ENCODE measurements at places on chromosomes 5 and 9.

- no peak for DNase-seq
Measured at GRCh38 chr9:12352045-12352315, 341.2 kb upstream of the TYRP1 start.

DNA sequence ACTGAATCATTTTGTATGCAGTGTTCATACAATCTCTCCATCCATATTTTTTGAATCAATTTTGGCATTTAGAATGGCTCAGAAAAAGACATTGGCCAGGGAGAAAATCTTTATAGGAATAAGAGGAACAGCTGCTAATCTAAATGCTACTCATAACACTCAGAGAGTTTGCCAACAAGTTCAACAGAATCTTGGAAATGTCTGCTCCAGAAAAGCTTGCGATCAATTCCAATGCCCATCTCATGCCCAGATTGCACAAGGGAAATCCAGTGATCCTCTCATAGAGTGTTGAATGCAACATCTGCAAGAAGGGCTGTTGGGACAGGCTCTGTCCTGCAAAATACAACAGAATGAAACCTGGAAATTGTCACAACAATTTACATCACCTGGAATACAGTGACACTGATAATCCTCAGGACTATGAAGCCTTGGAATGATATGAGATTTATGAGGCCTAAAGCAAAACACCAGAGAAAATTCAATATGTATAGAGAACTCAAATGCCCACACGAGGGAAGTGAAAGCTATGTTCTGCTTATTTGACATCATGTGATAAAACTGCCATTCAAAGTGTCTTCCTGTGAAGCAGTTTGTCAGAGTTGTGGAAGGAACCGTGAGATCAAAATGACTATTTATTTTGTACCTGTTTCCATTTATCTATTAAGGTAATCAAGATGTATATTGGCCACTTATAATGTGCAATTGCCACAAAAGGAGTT lies 190.1 kb downstream of the PARP8 start:
- no peak for DNase-seq

- DNase-seq, result peak; percentile 22
Measured at GRCh38 chr5:140402258-140403074, 833 bp downstream of the ANKHD1 start.

GRCh38 chr9:76906647-76906975 lies 697 bp upstream of the PRUNE2 start:
- no peak for DNase-seq

GRCh38 chr9:74245866-74246497 lies 251.2 kb upstream of the RORB start:
- DNase-seq, result no peak

GRCh38 chr9:136851941-136852663 lies at the start of gene MAMDC4:
MAMDC4 (plus strand) TSS chr9:136852346; CDS start chr9:136852417, 71 bp downstream.
- DNase-seq, result no peak

- no peak for DNase-seq
Measured at GRCh38 chr5:133284306-133284705, 232.5 kb downstream of the HSPA4 start.

GRCh38 chr9:122005597-122005996 lies 87.5 kb downstream of the TTLL11 start:
- DNase-seq, result no peak

- DNase-seq, result no peak
Measured at GRCh38 chr5:135208903-135209721, 175.1 kb upstream of the PITX1 start.

- no peak for DNase-seq
Measured at GRCh38 chr5:33840927-33841547, 50.8 kb downstream of the ADAMTS12 start.

- no peak for DNase-seq
Measured at GRCh38 chr5:125576822-125577221, 830.4 kb upstream of the ZNF608 start.

DNA sequence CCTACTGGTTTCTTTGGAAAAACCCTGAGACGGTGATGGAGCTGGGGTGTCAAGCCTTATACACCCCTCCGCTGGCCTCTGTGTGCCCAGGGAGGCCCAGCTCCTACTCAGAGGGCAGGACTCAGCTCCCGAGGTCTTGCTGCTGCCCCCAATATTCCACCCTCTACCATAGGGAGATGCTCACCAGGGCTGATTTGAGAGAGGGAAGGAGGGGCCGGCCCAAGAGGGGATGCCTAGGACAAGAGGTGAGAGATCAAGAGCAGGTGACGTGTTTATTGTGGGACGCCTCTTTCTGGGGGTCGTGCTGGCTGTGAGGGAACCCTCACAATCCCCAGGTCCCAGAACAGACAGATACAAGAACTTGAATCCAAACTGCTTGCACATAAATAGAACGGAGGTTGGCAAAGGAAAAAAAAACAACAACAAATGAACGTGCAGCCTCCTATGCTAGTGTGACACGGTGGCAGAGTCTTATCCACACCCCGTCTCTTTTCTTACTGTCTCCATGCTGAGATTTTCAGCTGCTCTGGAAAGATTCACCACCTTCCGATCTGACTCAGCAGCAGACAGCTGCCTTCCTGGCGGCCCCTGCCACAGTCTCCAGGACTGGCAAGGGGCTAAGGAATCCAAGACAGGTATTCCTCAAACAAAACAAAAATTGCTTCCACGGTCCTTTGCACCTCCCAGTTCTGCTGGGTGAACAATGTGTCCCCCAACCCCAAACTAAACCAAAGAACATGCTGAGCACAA lies 22.3 kb downstream of the FABP6 start:
- DNase-seq, result no peak

DNA sequence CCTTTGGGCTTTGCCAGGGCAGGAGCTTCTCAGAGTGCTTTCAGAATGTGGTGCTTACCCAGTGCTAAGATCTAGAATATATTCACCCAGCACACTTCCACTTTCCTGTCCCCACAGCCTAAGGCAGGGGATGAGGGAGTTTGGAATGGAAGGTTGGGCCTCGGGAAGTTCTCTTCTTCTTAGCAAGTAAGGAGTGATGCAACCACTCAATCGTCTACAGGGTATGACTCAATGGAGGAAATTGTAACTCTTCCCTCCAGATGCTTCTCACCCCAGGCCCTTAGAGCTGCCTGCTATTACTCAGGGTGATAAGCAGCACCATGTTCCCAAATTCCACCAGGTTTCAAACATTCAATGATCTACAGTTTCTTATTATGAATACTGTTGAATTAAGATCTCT lies 30.8 kb upstream of the AGGF1 start:
- DNase-seq, result no peak

DNA sequence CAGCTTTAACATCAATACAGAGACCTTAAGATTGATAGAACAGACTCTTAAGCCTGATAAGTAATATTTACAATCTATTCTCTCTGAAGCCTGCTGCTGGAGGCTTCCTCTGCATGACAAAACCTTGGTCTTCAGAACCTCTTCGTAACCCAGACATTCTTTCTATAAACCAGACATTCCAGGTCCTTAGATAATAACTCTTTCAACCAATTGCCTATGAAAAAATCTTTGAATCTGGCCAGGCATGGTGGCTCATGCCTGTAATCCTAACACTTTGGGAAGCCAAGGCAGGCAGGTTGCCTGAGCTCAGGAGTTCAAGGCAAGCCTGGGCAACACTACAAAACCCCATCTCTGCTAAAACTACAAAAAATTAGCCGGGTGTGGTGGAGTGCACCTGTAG lies 327.8 kb downstream of the ENC1 start:
- no peak for DNase-seq

- no peak for DNase-seq
Measured at GRCh38 chr9:77661566-77662085, 13.5 kb upstream of the GNA14 start.

DNA sequence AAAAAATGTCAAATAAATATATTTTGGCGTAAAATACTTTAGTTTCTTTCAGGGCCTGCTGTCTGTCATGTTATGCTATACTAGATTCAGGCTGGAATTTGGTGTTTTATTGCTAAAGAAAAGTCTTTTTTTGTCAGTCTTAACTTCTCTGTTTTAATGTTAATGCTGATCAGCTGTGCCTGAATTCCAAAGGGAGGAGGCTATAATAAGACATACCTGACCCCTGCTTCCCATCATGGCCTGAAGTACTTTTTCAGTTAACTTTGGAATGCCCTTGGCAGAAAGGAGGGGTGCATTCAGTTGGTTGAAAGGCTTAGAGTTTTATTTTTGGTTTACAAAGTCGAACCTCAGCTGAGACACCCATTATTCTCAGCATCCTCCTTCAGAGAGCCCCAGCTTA lies 58.1 kb upstream of the PANK3 start:
- no peak for DNase-seq

DNA sequence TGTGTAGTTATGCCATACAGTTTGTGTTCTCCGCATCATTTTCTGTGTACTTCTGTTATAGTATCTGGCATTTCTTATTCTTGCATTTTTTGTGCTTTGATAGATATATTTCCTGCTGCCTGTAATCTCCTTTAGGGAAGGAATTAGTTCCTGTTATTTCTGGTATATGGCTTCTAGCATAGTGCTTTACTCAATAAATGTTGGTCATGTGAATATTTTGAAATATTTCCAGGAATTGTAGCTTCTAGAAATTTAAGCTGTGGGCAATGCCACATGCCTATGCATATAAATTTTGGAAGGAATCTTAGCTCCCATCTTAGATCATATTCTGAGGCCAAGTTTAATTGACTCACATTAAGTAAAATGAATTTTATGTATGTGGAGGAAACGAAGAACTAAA lies 11.5 kb upstream of the PRRC1 start:
- DNase-seq, result no peak

GRCh38 chr5:57299986-57300385 lies 126.1 kb downstream of the GPBP1 start:
- DNase-seq, result no peak

GRCh38 chr9:31839273-31839672 lies 545.2 kb upstream of the ACO1 start:
- DNase-seq, result no peak

- DNase-seq, result no peak
Measured at GRCh38 chr5:44321144-44321725, 68.0 kb downstream of the FGF10 start.

DNA sequence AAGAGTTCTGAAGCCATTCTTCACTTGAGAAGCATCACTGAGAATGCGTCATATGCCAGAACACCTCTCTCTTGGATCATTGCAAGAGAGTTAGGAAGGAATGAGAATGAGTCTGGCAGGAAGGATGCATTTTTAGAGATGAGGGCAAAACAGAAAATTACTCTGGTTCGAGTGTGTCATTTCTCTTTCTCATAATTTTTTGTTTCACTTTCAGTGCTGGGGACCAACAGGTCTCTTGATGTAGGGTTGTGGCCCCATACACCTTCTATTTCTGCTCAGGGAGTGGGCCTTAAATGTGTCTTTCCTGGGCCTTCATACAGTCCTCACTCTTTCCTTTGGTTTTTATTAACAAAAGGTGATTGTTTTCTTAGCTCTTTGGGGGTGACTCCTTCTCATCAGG lies 302.4 kb downstream of the NR3C1 start:
- DNase-seq, result no peak

GRCh38 chr5:133742431-133742988 lies 130.2 kb upstream of the FSTL4 start:
- DNase-seq, result no peak

GRCh38 chr9:98933185-98933584 lies 10.5 kb upstream of the COL15A1 start:
- no peak for DNase-seq

- DNase-seq, result no peak
Measured at GRCh38 chr9:68706363-68707201, 1.5 kb downstream of the PIP5K1B start.

DNA sequence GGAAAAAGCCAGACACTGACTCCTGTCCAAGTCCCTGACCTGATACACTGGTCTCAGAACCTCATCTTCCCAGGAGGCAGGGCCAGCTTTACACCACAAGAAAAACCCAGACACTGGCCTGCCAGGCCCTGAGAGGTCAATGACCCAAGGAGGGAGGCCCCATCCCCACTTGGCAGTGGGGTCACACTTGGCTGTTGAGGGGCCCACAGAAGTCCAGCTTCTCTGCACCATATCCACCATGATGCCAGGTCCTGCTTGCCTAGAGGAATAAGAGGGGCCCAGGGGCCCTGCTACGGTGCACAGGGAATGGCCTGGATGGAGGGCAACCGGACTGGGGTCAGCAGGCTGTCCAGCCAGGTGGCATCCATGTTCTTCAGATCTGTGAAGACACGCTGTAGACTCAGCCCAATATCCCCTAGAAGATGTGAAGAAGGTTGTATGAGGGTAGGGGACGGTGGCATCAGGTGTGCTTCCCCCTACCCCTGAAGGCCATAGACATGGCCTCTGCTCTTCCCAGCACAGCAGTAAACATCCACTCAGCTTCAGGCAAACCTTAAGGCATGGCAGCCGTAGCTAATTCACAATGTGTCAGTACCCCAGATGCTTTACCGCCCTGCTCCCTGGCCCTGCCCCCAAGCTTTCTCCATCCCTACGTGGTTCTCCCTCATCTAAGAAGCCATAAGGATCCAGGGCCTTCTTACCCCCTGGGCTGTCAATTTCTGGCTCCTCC lies 6.7 kb downstream of the IRF1 start:
- no peak for DNase-seq

DNA sequence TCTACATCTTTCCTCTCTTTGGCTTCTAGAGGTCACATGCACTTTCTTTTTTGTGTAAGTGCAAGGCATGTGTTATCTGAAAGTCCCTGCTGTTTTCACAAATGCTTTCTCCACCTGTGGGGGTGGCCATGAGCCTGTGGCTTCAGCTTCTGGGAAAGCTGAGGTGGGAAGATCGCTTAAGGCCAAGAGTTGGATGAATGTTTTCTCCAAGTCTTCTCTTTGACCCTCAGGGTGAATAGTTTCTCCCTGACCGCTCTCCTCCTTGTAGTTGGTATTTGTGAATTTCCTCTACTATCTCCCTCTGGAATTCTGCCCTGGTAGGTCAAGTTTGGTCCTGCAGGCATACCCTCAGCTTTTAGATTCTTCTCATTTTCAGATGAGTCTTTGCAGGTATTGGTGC lies 74.2 kb downstream of the UGCG start:
- no peak for DNase-seq

- no peak for DNase-seq
Measured at GRCh38 chr5:33690374-33691135, 201.2 kb downstream of the ADAMTS12 start.

Measured in stimulated activated CD4-positive, alpha-beta T cell treated with anti-CD3 and anti-CD28 coated beads, TNF-alpha, amount 100 ng/mL, for 24 hours (primary cell).